ENCODE measurements at places on chromosomes 2 and 18. TPM values are rescaled to one million over a fixed set of nuclear protein-coding genes. Genes with fewer than 3 reads are reported as not detected.
A peak's percentile ranks its signal among the peaks of the same experiment; 100 is the strongest.

GRCh38 chr2:136131961-136132824, 14.2 kb upstream of the CXCR4 start:
- no peaks in the 10 kb centered on the region for H3K36me3 ChIP-seq
- H3K4me1 ChIP-seq, result peaks cover 58% of the 10 kb centered on the region
- no peak for DNase-seq
- no peaks in the 10 kb centered on the region for H3K27me3 ChIP-seq
- H3K4me3 ChIP-seq, result no peak overlapping the region

GRCh38 chr18:68555879-68556301, 159.0 kb downstream of the TMX3 start:
- H3K36me3 ChIP-seq, result no peaks in the 10 kb centered on the region
- H3K27ac ChIP-seq, result no peak overlapping the region
- no peaks in the 10 kb centered on the region for H3K4me1 ChIP-seq

DNA sequence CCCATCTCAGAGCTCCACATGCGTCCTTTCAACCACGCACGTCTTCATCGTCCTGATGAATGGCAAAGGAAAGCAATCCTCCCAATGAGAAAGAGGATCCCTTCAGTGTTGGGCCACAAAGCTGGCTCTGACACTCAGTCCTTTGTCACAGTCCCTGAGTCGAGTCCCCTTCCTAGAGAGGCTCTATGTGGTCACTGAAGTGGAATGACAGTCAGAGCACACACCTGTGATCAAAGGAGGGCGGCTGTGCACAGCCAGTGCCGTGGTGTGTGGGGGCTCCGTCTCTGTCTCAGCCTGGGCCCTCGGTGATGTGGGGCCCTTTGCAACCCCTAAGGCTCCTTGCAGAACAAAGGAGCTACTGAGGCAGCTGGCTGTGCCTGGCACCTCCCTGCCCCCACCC, 157.3 kb upstream of the APCDD1 start:
- H3K4me3 ChIP-seq, result no peak overlapping the region
- H3K36me3 ChIP-seq, result no peaks in the 10 kb centered on the region
- no peak for DNase-seq
- no peaks in the 10 kb centered on the region for H3K27me3 ChIP-seq
- no peak overlapping the region for H3K27ac ChIP-seq

- H3K4me1 ChIP-seq, result no peaks in the 10 kb centered on the region
- H3K27ac ChIP-seq, result no peak overlapping the region
- DNase-seq, result no peak
- no peaks in the 10 kb centered on the region for H3K36me3 ChIP-seq
- no peaks in the 10 kb centered on the region for H3K27me3 ChIP-seq
- H3K4me3 ChIP-seq, result no peak overlapping the region
Measured at GRCh38 chr2:2362181-2362580, 31.1 kb upstream of the MYT1L start.

DNA sequence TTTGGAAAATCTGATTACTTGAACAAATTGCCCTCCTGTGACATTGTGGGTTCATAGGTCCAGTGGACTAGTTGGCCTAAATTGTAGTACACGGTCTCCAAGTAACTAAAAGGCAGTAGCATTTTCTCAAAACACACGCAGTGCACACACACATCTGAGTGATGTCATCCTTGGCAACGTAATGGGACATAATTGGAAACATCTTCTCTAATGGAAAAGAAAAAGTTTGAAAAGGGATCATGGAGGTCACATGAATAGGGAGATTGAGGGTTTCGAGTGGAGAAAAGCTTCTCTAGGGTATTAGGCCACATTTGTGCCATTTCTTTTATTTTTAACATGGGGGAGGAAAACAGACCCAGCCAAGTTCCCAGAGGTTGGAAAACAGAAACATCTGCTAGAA, 93.3 kb downstream of the MAP4K4 start:
- H3K27me3 ChIP-seq, result no peaks in the 10 kb centered on the region
- peak overlapping the region; percentile 8 for H3K27ac ChIP-seq
- H3K36me3 ChIP-seq, result no peaks in the 10 kb centered on the region
- H3K4me1 ChIP-seq, result no peaks in the 10 kb centered on the region

GRCh38 chr18:76435316-76435989, 59.6 kb downstream of the ZNF516 start:
- no peaks in the 10 kb centered on the region for H3K4me1 ChIP-seq
- H3K36me3 ChIP-seq, result no peaks in the 10 kb centered on the region
- H3K4me3 ChIP-seq, result no peak overlapping the region
- no peak overlapping the region for H3K27ac ChIP-seq
- no peak for DNase-seq

DNA sequence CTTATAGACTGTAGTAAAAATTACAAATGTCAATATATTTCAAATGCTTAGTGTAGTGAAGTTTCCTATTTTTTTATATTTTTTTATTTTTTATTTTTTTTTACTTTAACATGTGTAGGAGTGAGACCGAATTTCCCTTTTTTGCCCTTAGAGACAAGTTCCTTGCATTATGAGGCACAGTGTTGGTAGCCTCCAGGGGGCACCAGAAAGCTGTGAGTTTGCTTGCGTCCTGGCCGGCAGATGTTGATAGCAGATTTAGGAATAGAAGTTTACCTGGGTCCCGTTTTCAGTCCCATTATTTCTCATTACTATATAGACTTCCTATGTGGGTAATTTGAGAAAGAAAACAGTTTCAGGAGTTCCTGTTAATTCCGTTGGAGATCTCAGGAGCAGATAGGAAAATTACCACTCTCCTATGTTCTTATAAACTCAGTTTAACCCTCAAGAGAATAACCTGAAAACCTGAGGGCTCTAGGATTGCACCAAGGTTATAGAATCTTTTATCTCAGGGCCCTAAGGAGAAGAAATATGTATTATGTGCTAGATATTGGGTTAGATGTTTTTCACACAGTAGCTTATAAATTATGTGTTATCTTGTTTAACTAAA, 157.5 kb upstream of the SESTD1 start:
- H3K27ac ChIP-seq, result no peak overlapping the region
- no peaks in the 10 kb centered on the region for H3K27me3 ChIP-seq
- H3K36me3 ChIP-seq, result no peaks in the 10 kb centered on the region
- H3K4me1 ChIP-seq, result no peaks in the 10 kb centered on the region
- H3K4me3 ChIP-seq, result no peak overlapping the region

DNA sequence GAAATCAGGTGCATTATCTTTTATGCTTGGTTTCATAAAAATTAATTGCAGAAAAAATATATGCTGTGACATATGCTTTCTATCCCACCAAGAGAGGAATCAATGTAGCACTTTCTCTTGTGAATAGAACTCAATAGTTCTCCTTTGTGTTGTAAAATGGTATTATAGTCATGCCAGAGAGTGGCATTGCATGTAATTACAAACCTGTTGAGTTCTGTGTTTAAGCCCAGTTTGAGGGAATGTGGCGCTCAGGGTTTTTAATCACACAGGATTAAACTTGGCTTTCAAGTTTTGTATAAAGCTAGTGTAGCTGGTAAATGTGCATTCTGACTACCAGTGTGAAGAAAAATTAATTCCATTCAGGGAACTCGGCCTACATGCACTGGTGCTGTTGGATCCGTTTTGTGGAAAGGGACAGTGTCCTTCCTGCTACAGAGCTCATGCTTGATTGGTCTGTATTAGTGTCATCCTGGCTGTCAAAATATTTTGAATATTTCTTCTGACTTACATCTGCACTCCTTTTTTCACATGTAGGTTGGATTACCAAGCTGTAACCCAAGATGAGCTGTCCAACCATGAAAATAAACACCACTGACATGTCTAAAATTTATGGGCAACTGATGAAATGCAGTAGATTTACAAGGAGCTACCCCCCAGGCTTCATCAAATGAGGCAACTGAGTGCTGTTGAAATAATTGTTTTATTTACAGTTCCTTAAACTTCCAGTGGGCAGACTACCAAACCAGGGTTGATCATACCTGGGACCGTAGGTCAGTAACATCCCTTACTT, 80.3 kb downstream of the SLC4A3 start:
- no peaks in the 10 kb centered on the region for H3K36me3 ChIP-seq
- no peaks in the 10 kb centered on the region for H3K4me1 ChIP-seq
- no peak overlapping the region for H3K4me3 ChIP-seq
- H3K27ac ChIP-seq, result no peak overlapping the region
- DNase-seq, result no peak

DNA sequence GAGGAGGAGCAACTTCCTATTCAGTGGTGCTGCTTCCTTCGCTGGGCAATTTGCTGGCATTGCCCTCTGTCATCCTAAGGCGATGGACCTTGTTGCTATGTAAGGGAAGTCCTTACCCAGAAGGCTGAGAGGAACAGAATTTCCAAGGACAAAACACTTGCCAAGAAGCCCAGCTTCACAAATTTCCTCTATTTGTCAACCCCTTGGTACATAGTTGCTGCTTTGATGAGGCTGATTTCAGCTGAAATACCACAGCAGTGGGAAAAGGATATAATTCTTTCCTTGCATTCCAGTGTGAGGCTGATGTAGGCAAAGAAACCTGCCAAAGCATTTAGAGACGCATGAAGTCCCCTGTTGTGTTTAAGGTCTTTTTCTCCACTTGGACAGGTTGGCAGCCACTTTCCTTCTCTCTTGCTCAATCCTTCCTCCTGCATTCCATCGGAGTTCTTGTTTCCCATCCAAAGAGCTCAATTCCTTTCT, 16.4 kb upstream of the ST3GAL5 start:
- no peaks in the 10 kb centered on the region for H3K36me3 ChIP-seq
- H3K4me3 ChIP-seq, result no peak overlapping the region
- H3K27ac ChIP-seq, result no peak overlapping the region
- no peaks in the 10 kb centered on the region for H3K27me3 ChIP-seq

DNA sequence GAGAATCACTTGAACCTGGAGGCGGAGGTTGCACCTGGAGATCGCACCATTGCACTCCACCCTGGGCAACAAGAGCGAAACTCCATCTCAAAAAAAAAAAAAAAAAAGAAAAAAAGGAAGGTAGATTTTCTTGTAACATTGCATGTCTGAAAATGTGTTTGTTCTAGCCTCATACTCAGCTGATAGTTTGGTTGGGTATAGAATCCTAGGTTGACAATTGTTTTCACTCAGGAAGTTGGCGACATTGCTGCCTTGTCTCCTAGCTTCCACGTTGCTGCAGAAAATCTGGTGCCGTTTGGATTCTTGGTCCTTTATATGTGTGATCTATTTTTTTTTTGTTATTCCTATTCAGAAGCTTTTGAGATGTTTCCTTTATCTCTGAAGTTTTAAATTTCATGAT, 4.7 kb downstream of the ING5 start:
- no peaks in the 10 kb centered on the region for H3K36me3 ChIP-seq
- H3K27ac ChIP-seq, result no peak overlapping the region
- no peaks in the 10 kb centered on the region for H3K4me1 ChIP-seq
- no peaks in the 10 kb centered on the region for H3K27me3 ChIP-seq

GRCh38 chr2:73494031-73494430, 108.4 kb downstream of the ALMS1 start:
- no peak overlapping the region for H3K27ac ChIP-seq
- H3K27me3 ChIP-seq, result no peaks in the 10 kb centered on the region
- DNase-seq, result no peak
- no peak overlapping the region for H3K4me3 ChIP-seq

DNA sequence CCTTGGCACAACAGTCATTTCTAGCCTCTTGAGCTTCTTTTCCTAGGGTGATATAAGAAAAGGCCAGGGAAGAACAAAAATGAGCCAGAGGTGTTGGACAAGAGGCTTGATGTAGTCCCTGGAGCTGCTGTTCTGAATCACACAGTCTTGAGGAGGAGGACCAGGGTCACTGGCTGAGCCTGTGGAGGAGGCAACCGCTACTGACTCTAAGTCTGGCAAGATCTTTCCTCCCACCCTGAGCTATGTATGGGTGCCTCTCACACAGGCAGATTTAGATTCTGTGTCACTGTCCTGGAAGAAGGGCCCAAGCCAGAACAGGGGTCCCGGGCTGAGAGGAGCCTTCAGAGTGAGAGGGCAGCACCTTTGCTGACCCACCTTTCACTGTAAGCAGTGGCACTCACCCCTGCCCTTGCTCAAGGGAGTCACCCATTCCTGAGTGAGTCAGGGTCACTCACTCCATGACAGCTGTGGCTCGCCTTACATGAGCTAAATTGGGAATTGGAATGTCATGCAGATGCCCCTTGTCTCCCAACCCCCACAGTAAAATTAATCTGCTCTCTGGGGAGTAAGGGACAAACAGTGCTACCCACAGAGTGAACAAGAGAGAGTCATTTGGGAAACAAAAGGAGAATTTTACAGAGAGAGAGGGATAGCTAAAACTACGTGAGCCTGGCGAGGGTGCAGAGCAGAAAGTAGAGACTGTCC, at the start of gene TRIM54:
Gene TRIM54 (plus strand): TSS at position 575 of the 705 bp plus-strand sequence. CDS start 303 bp downstream, outside the sequence.
- no peaks in the 10 kb centered on the region for H3K36me3 ChIP-seq
- no peak within 1 kb of the TSS for H3K4me3 ChIP-seq
- H3K4me1 ChIP-seq, result peaks cover 4% of the 10 kb centered on the region
- H3K27ac ChIP-seq, result no peak within 1 kb of the TSS

GRCh38 chr2:158493458-158493857, 36.7 kb downstream of the PKP4 start:
- H3K4me3 ChIP-seq, result no peak overlapping the region
- peaks cover 23% of the 10 kb centered on the region for H3K4me1 ChIP-seq
- H3K27ac ChIP-seq, result no peak overlapping the region
- no peaks in the 10 kb centered on the region for H3K27me3 ChIP-seq
- no peaks in the 10 kb centered on the region for H3K36me3 ChIP-seq

GRCh38 chr2:22359071-22359672, 1025.8 kb upstream of the KLHL29 start:
- H3K27ac ChIP-seq, result no peak overlapping the region
- H3K4me1 ChIP-seq, result peaks cover 4% of the 10 kb centered on the region
- DNase-seq, result no peak
- H3K4me3 ChIP-seq, result no peak overlapping the region
- H3K36me3 ChIP-seq, result no peaks in the 10 kb centered on the region
- H3K27me3 ChIP-seq, result no peaks in the 10 kb centered on the region

GRCh38 chr18:49021433-49022129, 70.8 kb upstream of the SMAD7 start:
- no peaks in the 10 kb centered on the region for H3K36me3 ChIP-seq
- peak overlapping the region; percentile 36 for H3K4me3 ChIP-seq
- H3K4me1 ChIP-seq, result no peaks in the 10 kb centered on the region
- H3K27me3 ChIP-seq, result no peaks in the 10 kb centered on the region
- no peak for DNase-seq

GRCh38 chr2:65615602-65616001, 183.2 kb upstream of the SPRED2 start:
- H3K4me3 ChIP-seq, result no peak overlapping the region
- no peak overlapping the region for H3K27ac ChIP-seq

GRCh38 chr2:140814141-140814540, 1316.7 kb downstream of the LRP1B start:
- H3K36me3 ChIP-seq, result no peaks in the 10 kb centered on the region
- no peak for DNase-seq
- no peak overlapping the region for H3K4me3 ChIP-seq
- H3K4me1 ChIP-seq, result no peaks in the 10 kb centered on the region
- H3K27ac ChIP-seq, result no peak overlapping the region

The PECR gene
- 10.6 TPM for polyA plus RNA-seq

The CERS6 gene
- polyA plus RNA-seq, result 22.6 TPM

The VWA3B gene
- 1.0 TPM for polyA plus RNA-seq

The FRZB gene
- polyA plus RNA-seq, result 3.8 TPM

The EPB41L3 gene
- 45.8 TPM for polyA plus RNA-seq

The CCDC178 gene
- polyA plus RNA-seq, result 1.5 TPM

The TOGARAM2 gene
- polyA plus RNA-seq, result 1.6 TPM

The PARD3B gene
- polyA plus RNA-seq, result 18.8 TPM
